A673 (cell line): ENCODE measurements at places on chromosomes 4 and X. TPM values are rescaled to one million over a fixed set of nuclear protein-coding genes. Genes with fewer than 3 reads are reported as not detected.

GRCh38 chrX:71895607-71896006 lies 15.0 kb upstream of the NHSL2 start:
- no peak overlapping the region for H3K4me3 ChIP-seq
- no peak overlapping the region for H3K27ac ChIP-seq
- no peaks in the 10 kb centered on the region for H3K4me1 ChIP-seq

The MAGEA8 gene
- not detected in 2 replicates for total RNA-seq

The BEX2 gene
- 49.4 and 51.4 TPM in 2 replicates for total RNA-seq

The DOK7 gene
- not detected in 2 replicates for total RNA-seq

GRCh38 chrX:124028182-124028581 lies 66.7 kb downstream of the STAG2 start:
- no peaks in the 10 kb centered on the region for H3K27me3 ChIP-seq
- no peaks in the 10 kb centered on the region for H3K4me1 ChIP-seq
- H3K27ac ChIP-seq, result no peak overlapping the region
- H3K36me3 ChIP-seq, result peaks cover 5% of the 10 kb centered on the region

DNA sequence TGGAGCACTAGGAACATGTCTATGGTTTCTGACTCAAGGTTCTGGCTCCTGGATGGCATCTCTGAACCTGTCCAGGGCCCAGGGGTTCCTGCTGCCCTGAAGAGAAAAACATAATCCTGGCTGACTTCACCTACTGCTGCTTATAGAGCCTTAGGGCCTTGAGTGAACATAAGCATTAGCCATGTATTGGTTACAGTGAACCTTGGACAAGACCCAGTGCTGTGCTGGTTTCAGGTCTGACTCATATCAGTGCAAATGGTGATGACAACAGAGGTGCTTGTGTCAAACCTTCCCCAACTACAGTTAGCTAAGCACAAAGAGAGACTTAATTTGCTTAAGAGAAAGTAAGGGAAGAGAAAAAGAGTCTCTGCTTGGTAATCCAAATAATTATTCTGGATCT lies 1047.2 kb downstream of the GLUD2 start:
- H3K27me3 ChIP-seq, result no peaks in the 10 kb centered on the region
- no peaks in the 10 kb centered on the region for H3K36me3 ChIP-seq
- H3K27ac ChIP-seq, result no peak overlapping the region
- DNase-seq, result no peak

GRCh38 chr4:149825336-149825735 lies 9.7 kb upstream of the IQCM start:
- no peak overlapping the region for H3K4me3 ChIP-seq
- DNase-seq, result no peak
- peaks cover 10% of the 10 kb centered on the region for H3K4me1 ChIP-seq
